Activated CD8-positive, alpha-beta memory T cell treated with anti-CD3 and anti-CD28 coated beads, Interleukin-2, amount 50 U/mL, for 48 hours (primary cell): ENCODE measurements at places on chromosomes 3 and 15.

DNA sequence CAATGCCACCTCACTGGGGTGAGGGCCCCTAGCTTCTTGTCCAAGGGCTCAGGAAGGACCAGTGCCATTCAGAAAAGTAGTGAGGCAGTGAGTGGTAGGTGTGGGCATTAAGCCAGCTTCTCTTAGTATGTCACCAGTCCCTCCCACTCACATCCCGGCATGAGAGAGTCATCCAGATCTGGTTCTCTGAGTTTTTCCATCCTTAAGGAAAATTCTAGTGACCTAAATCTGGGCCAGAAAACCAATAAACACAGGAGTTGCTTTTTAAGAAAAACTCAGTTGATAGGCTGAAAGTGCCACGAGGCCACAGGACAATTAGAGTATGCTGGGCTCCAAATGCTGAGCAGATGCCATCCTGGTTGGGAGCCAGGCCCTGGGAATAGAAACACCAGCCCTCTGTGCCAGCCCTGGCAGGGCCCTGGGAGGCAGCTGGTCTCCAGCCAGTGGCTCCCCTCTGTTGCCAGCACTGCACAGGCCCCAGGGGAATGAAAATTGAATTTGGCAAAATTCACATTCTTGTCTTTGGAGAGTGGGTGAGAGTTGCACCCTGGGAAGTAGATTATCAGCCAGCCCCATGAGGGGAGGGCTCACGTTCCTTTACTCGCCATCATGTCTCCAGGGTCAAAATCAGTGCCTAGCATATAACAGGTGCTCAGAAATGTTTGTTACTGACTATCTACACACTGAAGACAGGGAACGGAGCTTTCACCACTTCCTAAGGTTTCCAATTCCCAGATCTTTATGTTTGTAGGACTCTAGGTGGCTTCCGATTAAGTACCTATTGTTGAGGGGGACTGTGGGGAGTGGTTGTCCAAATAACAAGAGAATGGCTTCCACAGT is 52.8 kb downstream of the FAM43A start:
- DNase-seq = no peak

- no peak for DNase-seq
Measured at GRCh38 chr15:56775641-56776040, 42.3 kb upstream of the ZNF280D start.

DNA sequence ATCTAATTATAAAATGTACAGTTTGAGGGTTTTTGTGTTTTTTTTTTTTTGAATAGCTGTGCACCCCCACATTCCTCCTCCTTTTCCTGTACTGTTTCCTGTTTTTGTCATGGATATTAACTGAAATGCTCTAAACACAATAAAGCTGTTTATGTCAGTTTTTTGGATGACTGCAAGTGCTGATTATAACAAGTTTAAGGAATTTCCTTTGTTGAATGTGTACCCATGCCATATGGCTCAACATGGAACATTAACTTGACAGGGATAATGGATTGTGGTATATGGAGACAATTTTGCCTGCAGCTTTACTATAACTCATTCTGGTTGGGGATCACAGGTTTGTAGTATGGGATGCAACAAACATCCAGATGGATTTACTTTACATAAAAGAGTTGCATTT is 216.4 kb downstream of the TCF12 start:
- no peak for DNase-seq

GRCh38 chr3:86047161-86047560 is 943.8 kb downstream of the VGLL3 start:
- no peak for DNase-seq

DNA sequence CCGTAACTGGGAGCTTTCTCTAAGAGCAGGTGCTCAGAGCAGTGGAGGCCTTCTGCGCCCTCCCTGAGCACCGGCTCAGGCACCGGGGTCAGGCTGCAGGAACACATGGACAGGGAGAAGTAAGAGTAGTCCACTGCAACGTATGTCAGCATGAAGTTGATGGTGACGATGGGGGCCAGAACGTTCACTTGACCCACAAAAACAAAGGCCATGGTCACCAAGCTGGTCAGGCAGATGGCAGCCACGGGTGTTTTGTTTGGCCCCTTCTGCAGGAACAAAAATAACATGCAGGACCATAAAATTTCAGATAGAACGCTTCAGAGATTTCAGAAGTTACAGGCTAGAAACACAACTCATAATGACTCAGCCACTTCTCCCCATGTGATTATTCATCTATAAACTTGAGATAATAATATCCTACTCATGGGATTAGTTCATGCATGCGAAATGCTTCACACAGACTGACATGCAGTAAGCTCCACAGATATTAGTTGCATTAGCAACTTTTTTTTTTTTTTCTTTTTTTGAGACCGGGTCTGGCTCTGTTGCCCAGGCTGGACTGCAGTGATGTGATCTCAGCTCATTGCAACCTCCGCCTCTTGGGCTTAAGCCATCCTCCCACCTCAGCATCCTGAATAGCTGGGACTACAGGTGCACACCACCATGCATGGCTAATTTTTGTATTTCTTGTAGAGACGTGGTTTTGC is 52.2 kb upstream of the HEG1 start:
- no peak for DNase-seq

DNA sequence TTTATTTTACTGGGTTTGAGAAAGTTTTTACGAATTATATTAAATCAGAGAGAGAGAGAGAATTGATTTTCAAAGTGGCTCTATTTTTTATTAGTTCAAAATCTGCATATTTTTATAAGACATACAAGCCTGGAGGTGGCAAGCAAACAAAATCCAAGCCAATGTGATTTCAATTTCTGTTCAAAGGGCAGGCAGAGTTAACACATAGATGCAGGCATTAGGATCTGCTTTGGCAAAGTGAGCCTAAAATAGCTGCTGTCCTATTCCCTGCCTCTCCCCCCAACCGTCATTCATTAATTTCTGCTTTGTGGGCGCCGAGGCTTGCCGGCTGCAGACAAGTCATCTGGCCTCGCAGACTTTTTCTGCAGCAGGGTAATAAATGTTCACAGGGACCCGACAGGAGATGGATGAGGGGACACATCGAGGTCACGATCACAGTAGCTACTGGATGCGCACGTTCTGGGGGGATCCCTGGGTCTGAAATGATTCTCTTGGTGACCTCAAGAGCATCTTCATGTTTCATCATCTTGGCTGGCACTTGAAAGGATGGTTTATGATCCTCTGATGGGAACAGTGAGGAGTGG is 123.9 kb upstream of the SLC6A11 start:
- no peak for DNase-seq

GRCh38 chr3:129116482-129116946 is 5.1 kb downstream of the RAB43 start:
- no peak for DNase-seq

GRCh38 chr15:60656041-60656440 is 177.1 kb upstream of the ICE2 start:
- no peak for DNase-seq

- no peak for DNase-seq
Measured at GRCh38 chr15:36449084-36449661, 130.3 kb upstream of the CDIN1 start.
